ENCODE measurements at places on chromosomes 4 and X.

GRCh38 chr4:150082241-150082640 is 4.0 kb downstream of the DCLK2 start:
- DNase-seq: no peak

DNA sequence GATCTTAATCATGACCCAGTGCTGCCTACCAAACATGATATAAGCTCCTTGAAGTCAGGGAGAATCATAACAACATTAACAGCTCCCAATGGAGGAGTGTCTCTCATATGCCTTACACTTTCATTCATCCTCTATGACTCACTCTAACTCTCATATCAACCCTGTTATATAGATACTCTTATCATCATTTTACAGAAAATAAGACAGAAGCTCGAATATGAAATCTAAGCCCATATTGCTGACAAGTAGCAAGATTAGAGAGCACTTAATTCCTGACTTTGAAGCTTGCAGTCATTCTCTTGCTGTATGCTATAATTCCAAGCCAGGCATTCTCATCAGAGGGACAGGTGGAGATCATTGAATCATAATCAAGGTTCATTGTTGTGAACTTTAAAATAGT is 476.7 kb upstream of the ATOH1 start:
- DNase-seq: no peak

DNA sequence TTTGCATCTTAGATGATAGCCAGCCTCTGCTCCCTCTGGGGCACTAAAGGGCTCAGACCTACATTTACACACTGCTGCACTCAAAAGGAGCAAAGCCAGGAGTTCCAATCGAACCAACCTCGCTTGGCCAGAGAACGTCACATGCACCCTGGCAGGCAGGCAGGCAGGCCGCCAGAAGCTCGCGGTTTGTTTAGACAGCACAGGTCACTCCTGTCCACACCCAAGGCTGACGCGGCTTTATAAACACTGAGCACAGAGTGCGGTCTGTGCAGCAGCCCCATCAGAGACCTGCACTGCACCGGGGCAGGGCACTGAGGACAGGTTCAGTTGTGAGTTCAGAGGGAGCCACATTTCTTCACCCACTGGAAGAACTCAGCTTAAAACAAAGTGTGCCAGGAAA is 143.9 kb downstream of the BCOR start:
- DNase-seq: no peak

- DNase-seq: no peak
Measured at GRCh38 chr4:1763550-1764080, 29.5 kb upstream of the FGFR3 start.

GRCh38 chrX:72395237-72395636 is 89.5 kb upstream of the CITED1 start:
- DNase-seq: no peak

- no peak for DNase-seq
Measured at GRCh38 chr4:53672873-53673272, 81.6 kb upstream of the LNX1 start.

- DNase-seq: no peak
Measured at GRCh38 chrX:140764401-140764919, 54.9 kb downstream of the LINC00632 start.

DNA sequence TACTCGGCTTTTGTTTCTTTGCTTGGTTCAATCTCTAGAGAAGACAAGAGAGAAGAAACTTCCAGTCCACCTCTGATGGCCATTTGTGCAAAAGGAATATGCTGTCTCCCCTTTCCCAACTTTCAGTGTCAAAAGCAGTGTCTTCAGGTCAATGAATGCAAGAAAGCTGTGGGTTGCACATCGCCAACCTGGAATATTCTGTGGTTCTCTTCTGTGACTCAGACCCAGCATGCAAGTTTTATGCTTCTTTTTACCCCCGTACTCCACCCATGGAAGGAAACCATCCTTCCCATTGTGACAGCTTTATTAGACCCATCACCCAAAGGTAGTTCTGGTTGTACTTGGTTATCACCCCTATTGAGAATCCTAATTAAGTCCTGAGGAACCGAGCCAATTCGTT is 135.6 kb upstream of the MBNL3 start:
- no peak for DNase-seq

GRCh38 chr4:184643731-184644130 is 5.5 kb downstream of the CASP3 start:
- DNase-seq: no peak

GRCh38 chr4:99645036-99645435 is 12.6 kb downstream of the C4orf54 start:
- DNase-seq: no peak

GRCh38 chrX:48826135-48826875 is at the start of gene ERAS:
Gene ERAS, plus strand, starts transcription at chrX:48826513. Its CDS starts 2,611 bp downstream, at chrX:48829124.
- DNase-seq: no peak

DNA sequence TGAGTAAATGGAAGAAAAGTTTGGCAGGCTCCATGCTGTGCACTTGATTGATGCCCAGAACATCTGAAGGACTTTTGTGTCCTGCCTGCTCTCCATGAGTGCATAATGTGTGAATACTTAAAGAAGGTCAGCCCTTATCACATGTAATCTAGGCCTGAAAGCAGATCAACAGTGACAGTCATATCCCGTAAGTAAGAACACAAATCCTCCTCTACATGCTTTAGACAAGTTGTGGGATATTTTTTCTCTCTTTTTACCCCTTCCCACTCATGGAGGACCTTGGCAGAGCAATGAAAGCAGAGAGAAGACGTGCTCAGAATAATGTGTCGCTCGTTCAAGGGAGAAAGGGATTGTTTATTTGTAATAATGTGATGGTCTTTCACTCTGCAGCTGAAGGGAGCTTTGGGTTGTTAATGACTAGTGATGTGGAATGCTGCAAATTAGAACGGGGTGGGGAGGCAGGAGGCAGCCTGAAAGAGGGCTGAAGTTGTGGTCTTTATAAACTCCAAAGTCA is 286.6 kb downstream of the BMPR1B start:
- no peak for DNase-seq

DNA sequence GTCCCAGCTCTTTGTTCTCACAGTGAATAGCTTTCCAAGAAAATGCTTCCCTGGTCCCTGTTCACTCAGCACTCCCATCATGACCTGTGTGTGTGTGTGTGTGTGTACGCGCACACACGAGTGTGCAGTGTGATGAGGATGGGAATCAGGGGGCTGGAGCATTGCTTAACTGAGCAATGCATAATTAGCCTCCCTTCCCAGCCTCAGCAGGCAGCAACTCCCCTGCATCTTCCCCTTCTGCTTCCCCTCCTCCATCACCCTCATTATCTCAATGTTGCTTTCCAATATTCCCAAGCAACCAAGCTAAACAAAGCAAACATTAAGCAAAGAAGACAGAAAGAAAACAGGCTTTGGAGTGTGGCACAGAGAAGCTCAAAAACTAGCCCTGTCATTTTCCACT is 137.0 kb downstream of the RBM47 start:
- no peak for DNase-seq

DNA sequence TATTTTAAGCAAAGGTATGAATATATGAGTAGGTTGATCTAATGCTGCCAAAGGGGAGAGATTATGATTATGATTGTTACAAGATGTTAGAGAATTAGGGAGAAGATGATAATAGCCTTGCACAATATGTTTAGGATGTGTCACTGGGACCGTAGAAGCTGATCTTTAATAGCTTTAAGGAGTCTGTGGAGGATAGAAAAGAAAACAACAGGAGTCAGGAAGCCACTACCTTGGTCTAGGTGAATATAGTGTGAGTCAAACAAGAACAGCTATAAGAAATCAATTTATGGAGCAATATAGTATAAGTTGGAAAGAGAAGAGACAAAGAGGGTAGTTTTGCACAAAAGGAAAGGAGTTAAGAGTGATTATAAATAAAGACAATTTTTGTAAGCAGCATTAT is 232.7 kb downstream of the FSTL5 start:
- DNase-seq: no peak

GRCh38 chr4:53477038-53477565 is 99.7 kb downstream of the FIP1L1 start:
- DNase-seq: no peak

GRCh38 chr4:15402974-15403373 is 24.9 kb upstream of the C1QTNF7 start:
- no peak for DNase-seq

DNA sequence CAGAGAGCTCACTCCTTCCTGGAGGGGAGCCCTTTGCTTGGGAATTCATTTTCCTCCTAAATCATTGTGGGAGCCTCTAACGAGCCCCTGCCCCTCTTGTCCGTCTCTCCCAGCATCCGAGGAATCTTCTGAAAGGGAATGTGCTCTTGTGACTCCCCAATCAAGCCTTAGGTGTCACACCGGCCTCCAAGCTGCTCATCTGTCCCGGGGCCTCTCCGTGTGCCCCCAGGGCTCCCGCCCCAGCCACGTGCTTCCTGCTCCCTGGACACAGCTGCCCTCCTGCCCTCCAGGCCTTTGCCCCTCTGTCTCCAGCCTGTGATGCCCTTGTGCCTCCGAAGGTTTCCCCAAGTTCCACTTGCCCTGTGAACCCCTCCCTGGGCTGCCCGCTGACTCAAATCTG is 239.8 kb downstream of the AFAP1 start:
- no peak for DNase-seq

- DNase-seq: no peak
Measured at GRCh38 chr4:100461807-100462605, 55.8 kb downstream of the EMCN start.
